ENCODE measurements at places on chromosomes 5 and 9.
A peak's percentile ranks its signal among the peaks of the same experiment; 100 is the strongest.

DNA sequence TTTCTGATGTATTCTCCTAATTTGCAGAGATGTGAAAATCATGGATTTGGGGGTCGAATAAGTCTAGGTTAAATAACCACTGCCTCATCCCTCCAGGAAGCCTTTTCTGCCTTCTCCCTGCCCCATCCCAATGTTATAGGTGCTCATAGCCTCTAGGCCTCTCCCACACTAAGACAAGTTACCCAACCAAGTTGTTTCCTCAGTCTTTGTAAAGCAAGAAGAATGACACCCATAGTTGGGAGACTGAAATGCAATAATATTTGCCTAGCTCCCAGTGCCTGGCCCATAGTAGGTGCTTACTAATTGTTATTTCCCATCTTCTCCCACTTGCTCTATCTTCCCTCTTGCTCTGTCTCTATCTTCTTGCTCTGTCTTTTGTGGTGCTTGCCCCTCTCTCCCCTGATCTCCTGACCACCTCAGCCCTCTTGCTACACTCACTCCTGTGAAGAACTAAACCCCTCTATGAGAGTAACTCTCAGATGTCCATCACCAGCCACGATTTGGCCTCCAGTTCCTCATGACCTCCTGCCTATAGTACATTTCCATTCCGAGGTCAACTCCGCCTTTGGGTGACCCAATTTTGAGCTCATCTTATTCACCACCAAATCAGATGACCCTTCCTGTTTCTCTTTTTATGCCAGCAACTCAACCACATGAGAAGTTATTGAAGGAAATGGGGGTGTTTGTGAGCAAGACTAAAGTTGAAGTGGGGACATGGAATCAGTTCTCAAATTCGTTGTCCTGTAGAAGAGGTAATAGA is 7.0 kb downstream of the AFAP1L1 start:
- DNase-seq, result no peak

- DNase-seq, result no peak
Observed at GRCh38 chr9:117462861-117463260, 48.0 kb upstream of the ASTN2 start.

DNA sequence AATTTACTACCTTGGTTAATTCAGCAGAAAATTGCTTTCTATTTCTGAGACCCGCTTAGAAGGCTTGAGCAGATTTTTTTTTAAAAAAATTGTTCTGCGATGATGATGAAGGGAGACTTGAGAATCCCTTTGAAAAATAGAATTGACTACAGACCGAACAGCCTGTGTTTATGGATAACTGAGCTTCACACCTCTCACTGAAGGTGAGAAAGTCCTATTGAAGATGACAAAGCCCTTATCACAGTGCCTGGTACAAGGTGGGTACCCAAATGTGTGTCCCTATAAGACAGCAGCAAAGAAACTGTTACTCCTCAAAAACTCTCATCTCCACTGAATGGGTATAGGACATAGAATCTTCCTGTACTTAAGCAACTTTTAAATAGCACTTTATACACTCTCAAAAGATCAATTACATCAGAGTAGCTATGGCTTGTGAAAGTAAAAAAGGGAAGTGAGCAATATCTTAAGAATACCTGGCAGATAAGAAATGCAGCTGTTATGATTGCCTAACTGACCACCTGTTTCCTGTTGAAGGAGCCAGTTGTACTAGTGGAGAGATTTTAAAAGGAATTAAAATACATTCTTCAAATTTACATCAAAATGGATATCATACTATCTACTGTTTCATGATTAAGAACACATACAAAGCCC is 419.7 kb downstream of the CHSY3 start:
- DNase-seq, result no peak

DNA sequence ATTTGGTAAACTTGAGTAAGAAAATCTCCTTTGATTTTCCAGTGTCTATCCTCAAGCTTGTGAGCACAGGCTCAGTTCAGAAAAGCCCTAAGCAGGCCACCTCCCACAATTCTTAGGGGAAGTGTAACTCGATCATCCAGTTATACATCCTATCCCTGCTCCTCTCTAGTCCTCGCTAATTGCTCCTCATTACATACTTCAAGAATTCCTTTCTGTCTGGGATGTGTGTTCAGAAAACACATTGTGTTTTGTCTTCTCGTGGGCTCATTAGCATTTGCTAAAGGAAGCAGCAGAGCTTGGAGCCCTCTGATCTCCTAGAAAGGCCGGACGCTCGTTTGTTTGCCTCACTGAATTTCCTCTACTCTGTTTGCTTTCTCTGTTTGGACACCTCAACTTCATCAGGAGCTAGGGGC is 268.2 kb upstream of the RFX3 start:
- DNase-seq, result no peak

- DNase-seq, result no peak
Observed at GRCh38 chr5:163938595-163938994, 433.2 kb downstream of the MAT2B start.

- peak; percentile 59 for DNase-seq
Observed at GRCh38 chr5:176596689-176597416, 13.1 kb downstream of the GPRIN1 start.

DNA sequence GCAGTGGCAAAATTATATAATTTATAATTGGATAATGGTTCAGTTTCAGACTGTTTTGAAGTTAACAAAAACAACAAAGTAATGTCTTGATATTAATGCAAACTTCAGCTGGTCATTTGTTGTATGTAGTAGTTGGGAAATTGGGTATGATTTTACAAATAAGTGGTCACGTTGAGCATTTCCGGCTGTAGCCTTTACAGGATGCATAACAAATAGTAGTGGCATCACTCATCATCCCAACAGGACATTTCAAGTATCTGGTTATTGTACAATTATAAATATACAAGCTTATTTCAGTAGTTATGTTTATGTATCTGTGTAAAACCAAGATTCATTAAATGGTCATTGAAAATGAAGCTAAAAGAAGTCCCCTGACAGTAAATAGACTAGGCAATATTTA is 72.9 kb downstream of the SMIM15 start:
- DNase-seq, result no peak

DNA sequence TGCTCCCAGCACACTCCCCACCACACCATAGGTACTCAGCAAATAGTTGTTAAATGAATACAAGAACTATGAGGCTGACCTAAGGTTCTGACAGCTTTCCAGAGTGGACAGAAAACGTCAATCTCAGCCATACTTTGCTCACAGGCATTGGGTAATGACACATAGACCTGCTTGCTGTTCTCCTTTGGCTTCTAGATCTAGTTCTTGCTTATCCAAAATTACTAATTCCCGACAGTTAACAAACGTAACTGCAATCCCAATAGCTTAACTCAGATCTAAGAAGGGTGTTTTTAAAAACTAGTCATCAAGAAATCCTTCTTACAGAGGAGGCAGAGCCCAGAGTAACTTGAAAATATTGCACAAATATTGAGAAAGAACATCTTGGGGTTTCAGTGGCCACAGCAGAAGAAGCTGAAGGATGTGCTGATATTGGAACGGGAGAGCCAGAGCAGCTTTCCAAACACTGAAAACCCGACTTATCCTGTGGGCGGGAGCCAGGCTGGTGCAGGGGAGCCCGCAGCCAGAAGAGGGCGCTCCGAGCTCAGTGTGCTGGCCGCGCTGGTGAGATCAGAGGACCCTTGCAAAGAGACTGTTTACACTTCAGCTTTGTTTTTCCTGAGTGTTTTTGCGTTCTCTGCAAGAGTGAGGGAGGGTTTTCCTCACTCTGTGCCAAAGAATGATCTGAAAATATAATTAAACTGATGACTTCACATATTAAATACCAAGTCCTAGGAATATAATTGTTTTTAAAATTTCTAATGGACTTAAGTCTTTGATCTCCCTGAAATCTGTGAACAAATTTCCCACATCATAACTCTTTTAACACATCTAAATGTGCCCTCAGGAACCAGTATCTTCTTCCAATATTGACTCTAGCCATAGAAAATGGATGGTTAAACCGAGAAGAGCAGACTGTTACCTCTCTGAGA is 30.3 kb downstream of the FGF1 start:
- DNase-seq, result peak; percentile 61

GRCh38 chr5:173862047-173862477 is 26.1 kb upstream of the CPEB4 start:
- no peak for DNase-seq

GRCh38 chr5:8188874-8189565 is 320.1 kb downstream of the MTRR start:
- no peak for DNase-seq

GRCh38 chr9:5593904-5594303 is 35.0 kb upstream of the RIC1 start:
- no peak for DNase-seq

DNA sequence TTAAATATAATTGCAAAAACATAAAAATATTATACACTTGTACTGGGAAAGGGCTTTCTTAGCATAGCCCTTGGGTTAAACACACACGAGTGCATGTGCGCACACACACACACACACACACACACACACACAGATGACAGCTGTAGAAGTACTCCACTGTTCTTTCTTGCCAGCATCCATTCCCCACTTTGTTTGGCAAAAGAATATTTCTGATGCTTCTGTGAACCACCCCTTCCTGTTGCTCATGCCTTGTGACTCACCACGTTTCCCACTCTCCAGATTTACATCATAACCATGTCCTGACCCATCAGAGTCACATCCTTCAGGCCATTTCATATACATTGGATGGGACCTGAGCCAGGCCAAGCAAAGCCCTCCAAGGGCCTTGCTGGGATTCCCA is 280.1 kb downstream of the DNAH5 start:
- DNase-seq, result no peak

DNA sequence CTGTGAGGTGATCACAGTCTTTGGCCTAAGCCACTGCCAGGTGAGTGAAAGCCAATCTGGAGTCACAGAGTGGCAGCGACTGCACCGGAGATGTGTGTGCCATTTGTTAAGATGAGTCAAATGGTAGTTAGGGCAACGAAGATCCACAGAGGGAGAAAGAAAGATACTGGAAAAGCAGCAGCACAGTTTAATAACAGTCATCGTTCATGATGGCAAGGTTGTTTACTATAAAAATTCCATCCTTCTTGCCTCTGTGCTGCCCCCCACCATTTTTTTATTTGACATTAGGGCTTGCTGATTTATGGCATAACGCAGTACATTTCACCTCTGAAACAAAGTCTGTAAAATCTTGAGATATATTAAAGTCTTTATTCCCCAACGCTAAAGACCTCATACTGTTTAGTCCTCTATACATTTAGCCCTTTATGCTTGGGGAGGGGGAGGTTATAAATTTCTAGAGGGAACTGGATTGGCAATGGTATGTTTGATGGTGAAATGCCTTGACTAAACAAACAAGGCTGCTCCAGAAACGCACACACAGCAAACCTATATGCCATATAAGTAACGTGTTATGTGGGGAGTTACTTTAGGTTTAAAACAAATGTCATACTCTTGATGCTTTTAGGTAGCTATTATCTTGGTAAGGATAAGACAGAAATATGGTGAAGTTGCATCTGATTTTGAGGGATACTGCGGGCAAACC is 55.8 kb upstream of the ABL1 start:
- DNase-seq, result no peak

DNA sequence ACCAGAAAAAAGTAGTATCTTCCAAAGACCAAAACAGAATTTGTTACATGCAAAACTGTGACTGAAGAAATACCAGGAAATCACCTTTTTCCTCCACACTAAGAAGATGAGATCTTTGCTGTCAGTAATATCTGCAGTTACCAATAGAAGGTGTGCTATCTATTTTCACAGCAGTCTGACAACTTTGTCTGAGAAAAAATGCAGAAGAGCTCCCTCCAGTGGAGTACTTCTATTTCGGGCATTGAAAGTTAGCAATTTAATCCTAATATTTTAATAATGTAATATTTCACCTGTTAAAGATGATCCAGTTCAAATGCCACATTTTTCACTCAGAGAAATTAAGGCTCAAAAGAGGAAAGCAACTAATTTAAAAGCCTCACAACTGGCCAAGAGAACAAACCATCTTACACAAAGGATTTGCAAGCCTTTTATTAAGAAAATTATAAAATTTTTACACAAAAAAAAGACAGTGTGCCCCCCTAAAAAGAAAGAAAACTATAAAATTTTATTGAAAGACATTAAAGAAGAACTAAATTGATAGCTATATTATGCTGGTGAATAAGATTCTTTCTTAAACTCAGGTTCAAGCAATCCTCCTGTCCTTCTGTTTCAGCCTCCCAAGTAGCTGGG is 50.6 kb downstream of the DEPDC1B start:
- no peak for DNase-seq

- DNase-seq, result no peak
Observed at GRCh38 chr5:57955511-57955910, 472.9 kb upstream of the ACTBL2 start.

DNA sequence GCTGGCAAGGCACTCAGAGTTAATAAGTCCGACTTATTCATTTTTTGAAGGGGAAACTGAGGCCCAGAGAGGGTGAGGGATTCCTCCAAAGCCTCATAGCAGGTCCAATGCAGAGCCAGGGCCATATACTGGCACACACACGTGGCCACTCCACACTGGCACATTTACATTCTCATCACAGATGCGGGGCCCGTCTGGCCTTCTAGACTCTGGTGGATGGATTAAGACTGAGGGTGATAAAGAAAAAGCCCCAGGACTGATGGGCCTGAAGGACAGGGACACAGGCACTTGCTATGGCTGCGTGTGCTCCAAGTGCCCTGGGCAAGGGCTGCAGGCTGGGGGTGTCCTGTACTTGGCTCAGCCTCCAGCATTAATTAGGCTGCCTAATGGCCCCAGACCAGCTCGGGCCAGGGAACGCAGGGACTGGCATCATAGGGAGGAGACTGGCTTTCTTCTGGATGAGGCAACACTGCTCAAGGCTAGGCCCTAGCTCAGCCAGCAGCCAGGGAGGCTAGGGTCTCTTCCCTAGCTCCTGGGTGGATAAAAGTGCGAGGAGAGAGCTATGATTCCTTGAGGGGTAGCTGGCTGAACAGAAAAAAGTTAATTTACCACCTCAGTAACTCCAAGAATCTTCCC is 28.5 kb upstream of the CSF1R start:
- no peak for DNase-seq

- no peak for DNase-seq
Observed at GRCh38 chr5:179836225-179837019, 15.7 kb downstream of the SQSTM1 start.

Measured in GM12892 (cell line).